ENCODE measurements at places on chromosomes 1 and 21.

DNA sequence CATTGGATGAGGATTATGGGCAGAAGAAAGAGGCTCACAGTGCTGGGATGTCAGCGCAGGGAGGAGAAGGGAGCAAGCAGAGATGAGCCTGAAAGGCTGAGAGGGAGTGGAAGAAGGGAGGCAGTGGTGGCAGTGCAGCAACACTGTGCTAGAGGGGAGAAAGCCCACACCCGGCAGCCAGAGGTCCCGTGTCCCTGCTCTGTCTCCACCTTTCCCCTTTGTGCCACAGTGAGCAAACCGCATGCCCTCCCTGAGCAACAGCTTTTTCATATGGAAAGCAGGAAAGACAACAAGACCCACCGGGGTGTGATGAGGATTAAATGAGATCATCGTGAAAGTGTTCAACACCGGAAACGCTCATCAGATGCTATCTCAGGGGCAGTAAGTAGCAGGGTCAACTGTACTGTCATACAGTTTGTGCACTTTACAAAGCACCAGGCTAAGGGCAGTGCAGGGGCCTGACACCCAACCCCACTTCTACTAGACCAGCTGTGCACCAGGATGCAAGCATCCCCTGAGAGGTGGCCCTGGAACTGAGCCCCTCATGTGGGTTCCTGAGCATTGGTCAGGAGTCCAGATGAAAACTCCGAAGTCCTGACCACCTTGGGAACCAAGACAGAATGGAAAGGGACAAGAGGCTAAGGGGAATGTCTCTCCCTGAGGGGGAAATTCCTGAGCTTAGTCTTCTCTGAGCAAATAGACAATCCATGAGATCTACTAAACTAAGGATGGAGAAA lies 9.1 kb downstream of the NHLH1 start:
- DNase-seq, result no peak

- no peak for DNase-seq
Measured at GRCh38 chr1:167512046-167512654, 6.2 kb downstream of the CD247 start.

GRCh38 chr1:204499511-204500468 lies 5.2 kb upstream of the PIK3C2B start:
- no peak for DNase-seq

GRCh38 chr21:15875286-15875685 lies 145.5 kb downstream of the USP25 start:
- no peak for DNase-seq

GRCh38 chr1:222240536-222241181 lies 307.2 kb downstream of the HHIPL2 start:
- no peak for DNase-seq

GRCh38 chr1:202012544-202013478 lies 2.4 kb downstream of the ELF3 start:
- no peak for DNase-seq

DNA sequence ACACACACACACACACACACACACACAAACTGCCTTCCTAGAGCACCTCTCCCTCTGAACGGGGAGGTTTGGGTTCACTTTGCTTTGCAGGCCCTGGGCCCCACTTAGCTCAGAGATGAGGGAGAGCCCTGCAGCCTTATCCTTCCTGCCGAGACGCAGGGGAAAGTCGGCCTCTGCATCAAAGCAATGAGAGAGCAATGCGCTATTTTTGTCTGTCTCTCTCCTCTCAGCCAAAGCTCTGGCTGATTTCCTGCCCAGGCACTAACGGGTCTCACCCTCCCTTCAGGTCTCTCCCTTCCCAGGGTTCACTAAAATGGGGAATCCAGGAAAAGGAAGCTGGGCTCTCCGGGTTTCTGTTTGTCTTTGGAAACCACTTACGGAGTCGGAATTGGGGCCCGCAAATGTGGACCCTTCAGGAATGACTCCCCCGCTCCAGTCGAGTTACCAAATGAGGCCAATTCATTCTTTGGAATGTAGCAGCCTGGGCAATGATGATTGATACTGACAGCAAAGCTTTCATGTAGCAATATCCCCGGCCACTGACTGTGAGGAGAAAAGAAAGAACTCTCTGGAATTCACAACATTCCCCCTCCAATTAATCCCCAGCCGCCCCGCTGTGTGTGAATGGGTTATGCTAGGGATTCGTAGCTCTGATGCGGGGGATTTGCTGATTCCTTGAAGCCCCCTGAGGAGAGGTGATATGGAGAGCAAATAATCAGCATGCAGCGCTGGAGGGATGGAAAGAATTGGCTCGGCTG lies 61.5 kb upstream of the WLS start:
- DNase-seq, result no peak

GRCh38 chr21:39319251-39319756 lies 5.9 kb upstream of the BRWD1 start:
- no peak for DNase-seq

GRCh38 chr1:200415789-200416593 lies 6.2 kb upstream of the ZNF281 start:
- DNase-seq, result no peak

DNA sequence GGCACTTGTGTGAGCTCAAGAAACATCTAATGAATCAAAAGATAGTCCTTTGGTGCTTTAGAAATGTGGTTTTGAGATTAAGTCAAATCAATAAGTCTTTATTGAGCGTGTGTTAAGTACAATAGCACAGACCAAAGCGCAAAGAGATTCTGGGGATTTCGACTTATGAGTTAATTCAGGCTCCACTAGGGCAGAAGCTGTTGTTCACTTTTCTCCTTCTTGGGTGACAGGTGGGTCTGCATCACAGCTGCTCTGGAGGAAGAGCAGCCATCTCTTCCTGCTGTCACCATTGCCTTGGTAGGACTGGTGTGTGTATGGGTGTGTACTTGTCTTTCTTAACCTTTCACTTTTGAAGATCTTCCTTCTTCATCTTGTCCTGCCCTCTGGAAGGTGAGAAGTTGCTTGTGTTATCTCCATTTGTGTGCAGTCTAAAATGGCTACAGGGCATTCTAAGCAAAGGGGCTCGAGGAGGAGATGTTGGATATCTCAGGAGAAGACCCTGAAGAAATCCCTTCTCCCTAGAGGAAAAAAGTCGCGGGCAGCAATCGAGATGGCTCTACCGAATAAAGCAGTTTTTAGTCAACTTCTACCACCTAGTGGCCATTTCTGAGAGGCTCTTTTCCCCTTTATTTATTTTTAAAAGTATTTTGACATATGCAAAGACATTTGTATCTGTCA lies 22.9 kb upstream of the DISC1 start:
- DNase-seq, result peak; percentile 81

GRCh38 chr1:43949678-43950077 lies 2.9 kb downstream of the IPO13 start:
- DNase-seq, result no peak

- peak; percentile 82 for DNase-seq
Measured at GRCh38 chr1:55559161-55559611, 344.0 kb upstream of the USP24 start.

DNA sequence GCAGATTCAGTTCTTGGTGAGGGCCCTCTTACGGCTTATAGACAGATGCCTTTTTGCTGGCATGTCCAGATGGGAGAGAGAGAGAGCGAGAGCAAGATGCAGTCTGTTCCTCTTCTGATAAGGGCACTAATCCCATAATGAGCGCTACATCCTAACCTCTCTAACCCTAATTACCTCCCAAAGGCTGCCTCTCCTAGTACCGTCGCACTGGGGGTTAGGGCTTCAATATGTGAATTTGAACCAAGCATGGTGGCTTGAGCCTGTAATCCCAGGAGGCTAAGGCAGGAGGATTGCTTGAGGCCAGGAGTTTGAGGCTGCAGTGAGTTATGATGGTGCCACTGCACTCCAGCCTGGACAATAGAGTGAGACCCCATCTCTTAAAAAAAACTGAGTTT lies 10.5 kb upstream of the SDE2 start:
- DNase-seq, result no peak

DNA sequence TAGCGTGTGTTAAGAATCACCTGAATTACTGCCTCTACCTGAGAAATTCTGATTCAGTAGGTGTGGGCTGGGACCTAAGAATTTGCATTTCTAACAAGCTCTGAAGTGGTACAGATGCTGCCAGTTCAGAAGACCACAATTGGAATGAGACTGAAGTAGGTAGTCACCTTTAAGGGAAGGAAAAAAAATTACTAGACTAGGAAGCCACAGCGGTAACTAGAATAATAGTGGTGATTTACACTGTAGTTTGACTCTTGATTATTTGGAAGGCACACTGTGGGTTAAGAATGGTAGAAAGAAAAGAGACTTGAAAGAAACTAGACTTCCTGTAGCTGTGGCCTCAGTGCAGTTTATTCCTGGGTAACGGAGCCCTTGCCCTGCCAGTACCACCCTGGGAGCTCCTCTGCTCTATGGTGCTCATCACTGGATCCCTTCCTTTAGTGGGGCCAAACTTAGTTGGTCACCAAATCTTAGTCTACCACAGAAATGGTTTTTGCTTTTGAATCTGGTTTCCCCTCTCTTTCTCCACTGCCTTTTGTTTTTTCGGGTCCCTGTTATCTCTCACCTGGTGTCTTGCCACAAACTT lies 43.6 kb downstream of the ARID1A start:
- no peak for DNase-seq

- peak; percentile 5 for DNase-seq
Measured at GRCh38 chr1:52157582-52157981, 15.7 kb downstream of the ZFYVE9 start.

- DNase-seq, result no peak
Measured at GRCh38 chr1:190792873-190793272, 315.2 kb upstream of the BRINP3 start.

- no peak for DNase-seq
Measured at GRCh38 chr1:155125946-155126555, 1.6 kb upstream of the EFNA1 start.

DNA sequence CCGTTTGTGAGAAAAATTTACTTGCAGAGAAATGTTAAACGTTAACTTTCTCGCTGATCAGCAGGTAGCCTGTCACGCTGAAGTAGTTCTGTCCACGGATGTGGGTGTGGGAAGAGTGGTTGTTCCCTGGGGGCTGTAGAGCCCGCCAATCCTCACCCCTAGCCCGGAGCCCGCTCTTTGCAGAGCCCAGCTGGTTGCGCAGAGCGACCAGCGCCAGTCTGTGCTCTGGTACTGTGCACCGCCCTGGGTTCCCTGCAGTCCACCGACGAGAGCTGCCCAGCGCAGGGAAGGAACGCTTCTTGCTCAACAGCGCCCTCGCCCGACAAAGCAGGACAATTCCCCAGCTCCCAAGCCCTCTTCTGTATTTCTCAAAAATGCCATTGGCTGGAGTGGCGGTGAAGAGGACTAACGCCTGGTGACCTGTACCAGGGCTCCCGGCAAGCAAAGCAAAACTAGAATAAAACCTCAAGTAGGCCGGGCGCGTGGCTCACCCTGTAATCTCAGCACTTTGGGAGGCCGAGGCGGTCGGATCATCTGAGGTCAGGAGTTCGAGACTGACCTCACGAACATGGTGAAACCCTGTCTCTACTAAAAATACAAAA lies 3.3 kb downstream of the RIPPLY3 start:
- DNase-seq, result peak; percentile 39

- no peak for DNase-seq
Measured at GRCh38 chr1:17119076-17119772, at the start of gene PADI2. Gene PADI2 (minus strand): TSS chr1:17119451. CDS start chr1:17119371, 80 bp downstream.

GRCh38 chr1:15370781-15371520 lies 38.7 kb upstream of the EFHD2 start:
- DNase-seq, result peak; percentile 74

DNA sequence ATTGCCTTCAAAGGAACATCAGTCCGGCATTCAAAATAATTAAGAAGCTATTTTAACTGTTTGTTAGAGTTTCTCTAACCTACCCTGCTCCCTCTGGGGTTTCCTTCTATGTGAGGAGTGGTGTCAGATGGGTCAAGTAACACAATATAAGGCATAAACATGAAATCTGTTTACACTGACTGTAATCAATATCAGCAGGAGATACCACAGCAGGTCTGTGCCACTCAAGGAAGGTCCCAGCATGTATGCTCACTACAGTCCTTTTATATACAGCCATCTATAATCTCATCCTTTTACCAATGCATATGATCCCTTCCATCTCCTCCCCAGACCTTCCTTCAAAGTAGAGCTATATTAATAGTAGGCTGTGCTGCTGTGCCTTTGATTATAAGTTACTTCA lies 25.4 kb downstream of the EEIG2 start:
- no peak for DNase-seq

GRCh38 chr1:108861566-108861965 lies 4.7 kb upstream of the AKNAD1 start:
- DNase-seq, result no peak

DNA sequence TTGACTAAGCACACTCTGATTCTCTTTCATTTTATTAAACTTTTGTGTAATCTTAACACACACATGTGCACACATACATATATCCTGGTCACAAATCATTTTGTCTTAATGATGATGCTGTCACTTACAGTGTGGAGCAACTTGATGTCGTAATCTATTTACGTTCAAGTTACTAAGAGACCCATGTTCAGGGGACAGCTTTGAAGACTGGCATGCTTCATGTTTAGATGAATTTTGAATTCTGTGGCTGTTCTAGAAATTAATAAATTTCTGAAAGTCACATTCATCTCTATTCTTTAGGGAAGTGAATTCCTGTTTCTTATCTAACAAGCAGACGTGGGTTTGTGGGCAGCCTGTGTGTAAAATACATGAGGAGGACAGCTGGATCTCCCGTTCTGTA lies 1637.8 kb downstream of the PLA2G4A start:
- no peak for DNase-seq

DNA sequence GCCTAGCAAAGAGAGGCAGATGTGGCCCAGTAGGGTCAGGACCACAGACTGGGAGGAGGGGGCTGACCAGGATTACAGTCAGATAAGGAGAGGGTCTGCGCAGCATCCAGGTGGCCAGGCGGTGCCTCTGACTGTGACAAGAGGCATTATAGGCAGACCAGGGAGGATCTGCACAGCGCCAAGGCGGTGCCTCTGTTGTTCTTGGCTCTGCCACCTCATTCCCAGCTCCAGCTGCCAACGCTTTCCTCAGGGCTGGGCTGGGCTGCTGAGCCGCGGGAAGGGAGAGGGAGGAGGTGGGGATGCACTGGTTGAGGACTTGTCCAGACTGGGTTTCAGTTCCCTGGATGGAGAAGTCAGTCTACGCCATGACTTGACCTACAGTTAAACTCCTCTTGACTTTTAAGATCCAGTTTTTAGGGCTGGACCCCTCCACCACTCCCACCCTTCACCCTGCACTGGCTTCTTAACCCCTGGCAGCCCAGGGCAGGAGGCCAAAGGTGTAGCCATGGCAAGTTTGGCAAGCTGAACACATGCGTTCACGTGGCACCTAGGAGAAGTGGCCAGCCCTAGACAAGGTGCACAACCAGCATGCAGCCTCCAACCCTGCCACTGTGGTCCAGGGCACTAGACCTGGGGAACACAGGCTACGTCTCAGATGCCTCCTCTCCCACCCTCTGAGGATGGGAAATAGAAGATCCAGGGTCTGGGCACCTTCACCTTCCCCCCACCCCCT lies 4.5 kb upstream of the CRABP2 start:
- DNase-seq, result peak; percentile 61

DNA sequence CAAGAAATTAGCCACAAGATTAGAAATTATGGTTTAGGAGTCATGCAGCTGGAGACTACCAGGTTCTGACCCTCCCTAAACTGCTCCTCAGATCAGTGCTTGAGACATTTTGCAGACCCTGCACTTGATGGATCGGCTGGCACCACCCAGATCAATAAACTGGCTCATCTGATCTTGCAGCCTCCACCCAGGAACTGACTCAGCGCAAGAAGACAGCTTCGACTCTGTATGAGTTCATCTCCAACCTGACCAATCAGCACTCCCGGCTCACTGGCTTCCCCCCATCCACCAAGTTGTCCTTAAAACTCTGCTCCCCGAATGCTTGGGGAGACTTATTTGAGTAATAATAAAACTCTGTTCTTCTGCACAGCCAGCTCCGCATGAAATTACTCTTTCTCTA lies 40.0 kb downstream of the L1TD1 start:
- DNase-seq, result no peak

GRCh38 chr1:195434566-195435203 lies 1173.6 kb downstream of the KCNT2 start:
- DNase-seq, result no peak

GRCh38 chr1:5992814-5993555 lies 760 bp upstream of the NPHP4 start:
- no peak for DNase-seq

All from NCI-H446 (cell line).